ENCODE measurements at places on chromosomes 11 and 22.
A peak's percentile ranks its signal among the peaks of the same experiment; 100 is the strongest.

- DNase-seq, result no peak
Measured at GRCh38 chr11:1767399-1768140, 3.8 kb upstream of the CTSD start.

DNA sequence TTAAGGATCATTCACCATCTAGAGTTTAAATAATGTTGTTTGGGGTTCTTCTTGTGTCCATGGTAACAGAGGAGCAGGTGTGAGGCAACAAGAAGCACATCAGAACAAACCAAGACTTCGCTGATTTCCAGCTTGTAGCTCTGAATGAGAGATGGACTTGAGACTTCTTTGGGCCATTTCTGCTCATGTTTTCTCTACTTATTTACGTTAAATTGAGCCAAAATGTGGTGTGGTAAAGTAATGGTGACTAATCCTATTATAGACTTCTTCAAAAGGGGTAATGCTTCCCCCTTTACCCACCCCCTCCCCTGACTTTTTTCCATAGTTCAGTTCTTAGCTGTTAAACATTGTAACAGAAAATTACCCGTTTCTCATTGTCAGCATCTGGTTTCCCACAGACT lies 65.2 kb downstream of the CSTPP1 start:
- no peak for DNase-seq

- no peak for DNase-seq
Measured at GRCh38 chr11:28350216-28350615, 242.0 kb downstream of the METTL15 start.

- peak; percentile 15 for DNase-seq
Measured at GRCh38 chr11:119567688-119568582, 145.0 kb upstream of the THY1 start.

- peak; percentile 73 for DNase-seq
Measured at GRCh38 chr11:72430741-72431570, 3.4 kb downstream of the CLPB start.

GRCh38 chr11:118804094-118804493 lies 13.1 kb upstream of the DDX6 start:
- no peak for DNase-seq

- peak; percentile 49 for DNase-seq
Measured at GRCh38 chr11:91248199-91248807, 976.3 kb upstream of the FAT3 start.

DNA sequence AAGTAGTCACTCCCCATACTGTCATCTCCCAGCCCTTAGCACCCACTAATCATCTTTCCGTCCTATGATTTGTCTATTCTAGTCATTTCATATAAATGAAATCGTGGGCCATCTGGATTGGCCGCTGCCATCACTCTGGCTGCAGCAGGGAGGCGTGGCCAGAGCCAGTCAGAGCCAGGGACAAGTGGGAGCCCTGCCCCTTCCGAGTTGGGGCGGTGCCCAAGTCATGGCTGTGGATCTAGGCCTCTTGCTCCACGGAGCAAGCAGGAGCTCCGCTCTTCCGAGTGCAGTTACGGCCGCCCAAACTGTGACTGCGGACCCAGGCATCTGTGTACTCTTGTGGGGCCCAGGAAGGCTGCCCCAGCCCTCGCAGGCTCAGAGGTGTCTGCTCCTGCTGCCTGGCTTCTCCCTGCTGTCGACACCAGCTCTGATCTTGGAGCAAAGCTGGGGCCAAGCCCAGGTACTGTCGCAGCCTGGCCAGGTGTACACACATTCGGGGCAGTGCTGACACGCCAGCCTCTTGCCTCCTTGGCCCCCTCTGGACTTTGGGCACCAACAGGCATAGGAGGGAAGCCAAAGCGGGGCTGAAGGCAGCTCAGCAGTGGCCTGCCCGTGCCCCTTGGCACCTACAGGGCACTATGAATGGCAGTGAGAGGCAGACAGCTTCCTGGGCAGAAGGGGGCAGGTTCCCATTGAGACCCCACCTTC lies 8.4 kb downstream of the MRPL48 start:
- DNase-seq, result no peak
